Bronchial smooth muscle cell (primary cell): ENCODE measurements at places on chromosomes 16 and 17. TPM values are rescaled to one million over a fixed set of nuclear protein-coding genes. Genes with fewer than 3 reads are reported as not detected.

Gene SPEM3
- not detected in 2 replicates for total RNA-seq

Gene PDILT
- not detected in 2 replicates for total RNA-seq

Gene SKAP1
- total RNA-seq: not detected in 2 replicates

Gene SLC22A31
- total RNA-seq: 0.16 TPM in 1 of 2 replicates, not detected in the other

Gene SRL
- 0.26 and 0.47 TPM in 2 replicates for total RNA-seq

Gene PIK3R6
- total RNA-seq: not detected in 2 replicates

Gene EVI2B
- total RNA-seq: 0.16 TPM in 1 of 2 replicates, not detected in the other

Gene C1QTNF8
- not detected in 2 replicates for total RNA-seq

Gene OTOA
- under 0.01 and 0.09 TPM in 2 replicates for total RNA-seq

Gene RAB26
- total RNA-seq: 3.2 and 5.5 TPM in 2 replicates

Gene FOXO3B
- 1.7 and 4.1 TPM in 2 replicates for total RNA-seq

Gene IRX3
- total RNA-seq: under 0.01 TPM in 1 of 2 replicates, not detected in the other

Gene KRT25
- total RNA-seq: not detected in 2 replicates

Gene MYOCD
- 0.32 TPM in 1 of 2 replicates, not detected in the other for total RNA-seq

Gene PRSS33
- not detected in 2 replicates for total RNA-seq

Gene HP
- not detected in 2 replicates for total RNA-seq

Gene TBC1D3E
- total RNA-seq: not detected in 2 replicates

Gene SPATA32
- not detected in 2 replicates for total RNA-seq

Gene SPATA22
- not detected in 2 replicates for total RNA-seq

Gene ACE
- total RNA-seq: 12.6 and 18.0 TPM in 2 replicates

Gene PTGES3L
- total RNA-seq: 0.16 TPM in 1 of 2 replicates, not detected in the other

Gene SYNGR3
- total RNA-seq: 2.7 and 2.9 TPM in 2 replicates

Gene MRPL28
- 58.6 and 85.7 TPM in 2 replicates for total RNA-seq

Gene REXO5
- 5.7 TPM in 2 replicates for total RNA-seq

Gene CALB2
- total RNA-seq: under 0.01 TPM in 1 of 2 replicates, not detected in the other

Gene GPR179
- total RNA-seq: 0.09 TPM in 1 of 2 replicates, not detected in the other

Gene IL4R
- total RNA-seq: 6.3 and 9.9 TPM in 2 replicates

Gene DYNLRB2
- total RNA-seq: 0.32 TPM in 1 of 2 replicates, not detected in the other

Gene PPL
- total RNA-seq: 33.4 and 46.3 TPM in 2 replicates

Gene GPR139
- not detected in 2 replicates for total RNA-seq

Gene PIRT
- under 0.01 TPM in 1 of 2 replicates, not detected in the other for total RNA-seq

Gene GALR2
- not detected in 2 replicates for total RNA-seq

Gene TMEM238L
- not detected in 2 replicates for total RNA-seq

Gene ALDH3A1
- total RNA-seq: 0.16 and 0.43 TPM in 2 replicates

Gene ERN1
- total RNA-seq: 4.3 and 7.8 TPM in 2 replicates

Gene KRT40
- not detected in 2 replicates for total RNA-seq

Gene GGNBP2
- total RNA-seq: 76.1 and 103 TPM in 2 replicates

Gene ABCC6
- total RNA-seq: 2.1 and 3.8 TPM in 2 replicates

Gene HBA1
- total RNA-seq: not detected in 2 replicates

Gene SLC12A3
- under 0.01 TPM in 1 of 2 replicates, not detected in the other for total RNA-seq

Gene PRCD
- total RNA-seq: 8.0 and 11.2 TPM in 2 replicates

Gene KCNH6
- not detected in 2 replicates for total RNA-seq

Gene CCDC144A
- total RNA-seq: 1.7 and 7.9 TPM in 2 replicates

Gene PRR29
- 0.47 and 0.52 TPM in 2 replicates for total RNA-seq

Gene KRTAP3-2
- not detected in 2 replicates for total RNA-seq

Gene TAT
- total RNA-seq: not detected in 2 replicates

Gene KRTAP2-3
- not detected in 2 replicates for total RNA-seq

Gene NAGS
- total RNA-seq: 2.2 and 3.5 TPM in 2 replicates

Gene TERB1
- total RNA-seq: under 0.01 and 0.09 TPM in 2 replicates

Gene KLHL10
- total RNA-seq: 0.16 and 0.17 TPM in 2 replicates

Gene PLCG2
- 0.16 and 0.26 TPM in 2 replicates for total RNA-seq

Gene NLRP1
- 22.2 and 38.1 TPM in 2 replicates for total RNA-seq

Gene PRKCB
- not detected in 2 replicates for total RNA-seq

Gene OR1F1
- not detected in 2 replicates for total RNA-seq

Gene PRDM7
- total RNA-seq: not detected in 2 replicates

Gene TP53TG3B
- not detected in 2 replicates for total RNA-seq
